ENCODE measurements at places on chromosomes 12 and 14.

- DNase-seq, result peak; percentile 2
These were observed 27.2 kb downstream of the NOC4L start for GRCh38 chr12:132171293-132171967.

DNA sequence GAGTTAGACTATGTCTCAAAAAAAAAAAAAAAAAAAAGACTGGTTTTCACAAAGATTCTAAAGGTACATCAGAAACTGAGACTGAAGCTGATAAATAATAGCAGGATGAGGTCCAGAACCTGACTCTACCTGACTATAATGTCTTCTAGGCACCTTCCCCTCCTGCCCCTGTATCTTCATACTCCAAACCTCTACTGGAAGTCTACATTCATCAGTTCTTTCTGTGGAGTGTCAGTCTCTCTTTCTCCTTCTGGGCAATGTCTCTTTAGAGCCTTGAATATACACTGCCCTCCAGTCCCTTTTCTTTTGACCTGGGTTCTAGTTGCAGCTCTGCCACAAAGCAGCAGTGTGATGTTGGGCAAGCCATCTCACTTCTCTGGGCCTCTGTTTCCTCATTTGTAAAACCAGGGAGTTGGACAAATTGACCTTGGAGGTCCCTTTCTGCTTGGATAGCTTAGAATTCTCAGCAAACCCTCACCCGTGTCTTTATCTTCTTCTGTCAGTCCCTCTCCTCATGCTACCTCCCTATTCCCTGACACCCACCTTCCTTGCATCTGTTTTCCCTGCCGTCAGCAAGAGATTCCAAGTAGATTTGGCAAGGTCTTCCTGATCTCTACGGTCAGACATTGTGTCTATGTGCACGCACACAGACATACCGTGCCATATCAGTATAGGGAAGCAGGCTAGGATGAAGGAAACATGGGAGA is 4.3 kb downstream of the NFE2 start:
- no peak for DNase-seq

GRCh38 chr14:92680781-92681650 is 67.4 kb downstream of the LGMN start:
- peak; percentile 65 for DNase-seq

DNA sequence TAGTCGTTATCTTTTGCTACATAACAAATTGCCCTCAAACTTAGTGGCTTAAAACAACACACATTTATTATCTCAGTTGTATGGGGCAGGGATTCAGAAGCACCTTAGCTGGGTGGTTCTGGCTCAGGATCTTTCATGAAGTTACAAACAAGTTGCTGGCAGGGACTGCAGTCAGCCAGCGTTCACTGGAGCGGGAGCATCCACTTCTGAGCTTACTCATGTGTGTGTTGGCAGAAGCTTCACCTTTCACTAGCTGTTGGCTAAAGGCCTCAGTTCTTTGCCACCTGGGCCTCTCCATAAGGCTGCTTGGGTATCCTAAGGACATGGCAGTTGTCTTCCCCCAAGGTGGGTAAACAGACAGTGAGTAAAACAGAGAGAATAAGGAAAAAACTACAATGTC is 365.7 kb downstream of the RPS29 start:
- no peak for DNase-seq

DNA sequence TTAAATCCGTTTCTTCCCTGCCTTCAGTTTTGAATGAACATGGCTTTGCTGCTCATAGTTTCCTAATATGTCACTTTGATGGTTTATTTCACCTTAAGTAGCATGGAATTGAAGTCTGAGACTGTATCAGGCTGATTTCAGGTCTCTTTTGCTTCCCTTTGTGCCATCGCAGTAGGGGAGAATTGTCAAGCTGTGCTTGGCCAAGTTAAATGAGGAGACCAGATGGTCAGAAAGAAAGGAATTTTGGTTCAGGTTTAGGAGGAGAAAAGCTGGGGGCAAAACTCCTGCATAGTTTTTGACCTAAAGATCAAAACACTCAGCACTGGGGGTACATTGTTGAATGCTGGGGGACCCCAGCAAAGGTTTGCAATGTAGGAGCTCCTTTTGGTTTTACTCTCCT is 398.4 kb downstream of the NUAK1 start:
- no peak for DNase-seq

DNA sequence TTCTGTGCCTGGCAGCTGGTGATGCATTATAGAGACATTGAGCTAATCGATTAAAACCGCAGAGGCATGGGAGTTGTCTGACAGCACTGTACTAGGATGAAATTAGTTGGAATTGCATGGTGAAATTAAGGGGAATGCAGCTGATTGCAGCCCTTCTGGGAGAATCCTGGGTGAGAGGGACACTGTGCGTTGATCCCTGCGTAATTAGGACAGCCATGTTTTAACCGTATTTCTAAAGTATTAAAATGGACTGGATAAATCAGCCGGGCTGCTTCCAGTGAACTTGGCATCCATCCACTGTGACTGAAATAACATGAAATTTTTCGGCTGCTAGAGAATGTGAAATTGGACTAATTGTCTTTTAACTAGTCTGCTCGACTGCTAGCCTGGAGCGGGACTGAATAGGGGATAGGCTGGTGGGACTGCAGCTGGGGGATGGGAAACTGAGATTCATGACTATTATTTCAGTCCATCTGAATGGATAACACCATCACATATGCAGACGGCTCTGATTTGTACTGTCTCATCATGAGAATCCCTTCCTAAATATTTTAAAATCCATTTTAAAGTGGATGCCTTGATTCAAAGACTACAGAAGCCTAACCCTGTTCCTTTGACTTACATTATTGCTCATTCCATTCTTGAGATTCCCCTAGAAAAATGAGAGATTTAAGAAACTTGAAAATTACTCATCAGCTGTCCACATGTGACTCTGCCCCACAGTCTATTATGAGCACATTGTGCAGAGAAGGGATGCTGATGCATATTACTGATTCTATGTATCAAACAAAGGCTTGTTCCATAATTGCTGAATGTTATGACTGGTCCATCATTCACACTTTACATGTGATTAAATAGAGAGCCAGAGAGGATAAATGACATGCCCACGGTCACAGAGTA is 343.9 kb downstream of the NPAS3 start:
- no peak for DNase-seq

DNA sequence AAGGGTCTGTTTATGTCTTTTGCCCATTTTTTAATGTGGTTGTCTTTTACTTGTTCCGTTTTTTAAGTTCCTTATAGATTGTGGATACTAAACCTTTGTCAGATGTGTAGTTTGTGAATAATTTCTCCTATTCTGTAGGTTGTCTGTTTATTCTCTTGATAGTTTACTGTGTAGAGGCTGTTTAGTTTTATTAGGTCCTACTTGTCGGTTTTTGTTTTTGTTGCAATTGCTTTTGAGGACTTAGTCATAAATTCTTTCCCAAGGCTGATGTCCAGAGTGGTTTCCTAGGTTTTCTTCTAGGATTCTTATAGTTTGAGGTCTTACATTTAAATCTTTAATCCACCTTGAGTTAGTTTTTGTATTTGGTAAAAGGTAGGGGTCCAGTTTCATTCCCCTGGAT is 33.9 kb downstream of the SLC39A9 start:
- DNase-seq, result no peak

DNA sequence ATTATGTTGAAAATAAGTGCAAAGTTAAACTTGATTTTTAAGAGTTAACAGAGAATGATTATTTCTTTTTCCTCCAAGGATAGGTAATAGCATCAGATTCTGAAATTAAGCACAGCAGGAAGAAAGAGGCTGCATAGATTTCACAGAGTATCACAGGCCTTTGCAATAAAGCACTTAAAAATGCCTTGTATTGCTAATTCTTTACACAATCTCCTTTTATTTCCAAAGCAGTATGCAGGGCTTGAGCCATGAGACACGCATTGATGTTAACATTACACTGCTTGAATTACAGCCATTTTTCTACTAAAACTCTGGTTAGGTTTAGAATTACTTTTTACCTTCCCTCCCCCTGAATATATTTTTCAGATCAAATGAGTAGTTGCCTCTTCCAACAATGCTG is 398.3 kb downstream of the BCAT1 start:
- no peak for DNase-seq

DNA sequence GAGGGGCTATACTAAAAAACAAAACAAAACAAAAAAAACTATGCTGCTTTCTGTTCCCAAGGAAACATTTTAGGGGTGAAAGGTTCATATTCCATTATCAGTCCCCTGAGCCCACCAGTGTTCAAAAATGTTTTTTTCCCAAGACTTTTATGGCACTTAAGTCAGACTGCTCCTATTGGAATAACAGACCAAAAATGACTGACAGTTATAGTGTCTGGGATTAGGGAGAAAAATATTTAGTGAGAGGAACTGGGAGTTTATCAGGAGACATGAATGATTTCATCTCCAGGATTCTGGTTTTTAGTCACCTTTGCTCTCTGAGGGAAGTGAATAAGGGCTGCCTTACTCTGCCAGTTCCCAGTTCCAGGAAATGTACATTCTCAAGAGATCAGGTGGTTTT is 68.0 kb downstream of the PDE3A start:
- DNase-seq, result no peak

DNA sequence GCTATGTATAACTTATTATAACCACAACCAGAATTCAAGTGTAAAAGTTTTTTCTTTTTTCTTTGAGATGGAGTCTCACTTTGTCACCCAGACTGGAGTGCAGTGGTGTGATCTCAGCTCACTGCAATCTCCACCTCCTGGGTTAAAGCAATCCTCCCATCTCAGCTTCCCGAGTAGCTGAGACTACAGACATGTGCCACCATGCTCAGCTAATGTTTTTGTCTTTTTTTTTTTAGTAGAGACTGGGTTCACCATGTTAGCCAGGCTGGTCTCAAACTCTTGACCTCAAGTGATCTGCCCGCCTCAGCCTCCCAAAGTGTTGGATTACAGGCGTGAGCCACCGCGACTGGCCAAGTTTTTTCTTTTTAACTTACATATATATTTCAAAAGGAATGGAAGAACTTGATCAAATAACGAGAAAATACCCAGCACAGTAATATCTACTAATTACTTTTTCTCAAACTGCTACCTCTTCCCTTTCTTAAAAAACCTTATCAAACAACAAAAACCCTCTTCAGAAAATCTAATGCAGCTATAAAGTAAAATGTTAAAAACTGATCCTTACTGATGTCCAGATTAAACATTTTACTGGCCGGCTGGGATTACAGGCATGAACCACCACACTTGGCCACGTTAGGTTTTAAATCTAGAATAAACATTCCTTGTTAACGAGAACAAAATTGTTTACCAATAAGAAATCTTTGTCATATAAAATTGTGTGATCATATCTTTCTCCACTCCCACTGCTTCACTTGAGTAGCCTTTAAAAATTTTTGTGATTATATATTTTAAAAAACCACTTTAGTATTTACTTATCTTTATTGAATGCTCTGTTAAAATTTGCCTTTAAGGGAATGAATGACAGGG is 41.3 kb upstream of the WDR89 start:
- DNase-seq, result no peak

- DNase-seq, result no peak
These were observed 2.6 kb downstream of the SDR39U1 start for GRCh38 chr14:24439830-24440605.

DNA sequence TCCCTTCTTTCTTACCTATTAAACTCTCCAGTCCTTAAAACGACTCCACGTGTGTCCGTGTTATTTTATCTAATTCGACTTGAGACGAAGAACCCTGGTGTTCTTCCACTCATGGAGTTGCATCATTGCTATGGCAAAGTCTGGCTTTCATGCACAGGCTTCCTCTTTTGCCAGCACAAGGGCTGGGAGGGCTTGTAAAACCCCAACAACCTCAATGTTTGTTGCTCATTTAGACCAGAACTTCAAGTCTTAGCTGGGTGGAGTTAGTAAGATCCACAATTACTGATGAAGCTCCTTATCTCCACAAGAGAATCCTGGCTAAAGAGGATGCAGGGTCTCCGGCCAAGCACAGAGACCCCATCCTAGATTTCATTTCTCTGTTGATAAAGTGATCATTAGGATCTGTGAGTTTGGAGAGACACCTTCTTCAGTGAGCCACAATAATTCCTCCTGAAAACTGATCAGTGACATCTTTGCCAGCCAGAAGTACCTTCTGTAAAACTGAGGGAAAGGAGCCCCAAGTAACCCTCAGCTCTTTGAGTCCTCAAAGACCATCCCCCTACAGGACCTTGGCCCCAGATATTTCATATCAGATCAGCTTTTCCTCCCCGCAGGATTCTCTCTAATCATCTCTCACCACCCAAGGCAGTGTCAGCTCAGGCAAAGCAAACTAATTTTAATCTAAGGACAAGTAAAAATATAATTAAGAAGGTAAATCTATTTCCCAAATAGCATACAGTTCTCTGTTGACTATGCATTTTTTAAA is 514.6 kb downstream of the FUT8 start:
- no peak for DNase-seq

- no peak for DNase-seq
These were observed 22.8 kb upstream of the KLHDC2 start for GRCh38 chr14:49745191-49745590.

DNA sequence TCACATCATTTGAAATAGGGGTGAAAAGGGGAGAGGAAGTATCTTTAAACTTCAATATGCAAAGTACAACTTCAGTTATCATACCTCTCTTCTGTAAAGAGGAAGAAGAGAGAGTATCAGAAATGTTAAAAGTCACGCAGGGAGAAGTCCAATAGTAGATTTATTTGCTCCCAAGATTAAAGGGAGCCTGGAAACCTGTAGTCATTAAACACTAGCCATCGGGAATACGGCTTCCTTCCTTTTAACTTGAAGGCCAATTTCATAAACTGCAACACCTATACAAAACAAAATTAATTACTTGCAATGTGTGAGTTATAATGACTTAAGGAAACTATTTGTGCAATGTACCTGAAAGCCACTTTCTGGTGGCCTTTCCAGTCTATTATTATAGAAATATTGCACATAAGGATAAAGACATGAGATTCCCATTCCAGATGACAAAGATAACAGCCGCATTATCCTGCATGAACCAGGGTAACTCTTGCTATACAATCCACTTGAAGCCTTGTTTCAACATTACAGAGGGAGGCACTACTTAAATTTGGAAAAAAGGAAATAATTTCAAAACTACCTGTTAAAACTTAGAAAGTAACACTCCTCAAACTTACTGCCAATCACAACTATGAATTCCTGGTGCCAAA is 4.6 kb downstream of the BTG1 start:
- DNase-seq, result no peak

DNA sequence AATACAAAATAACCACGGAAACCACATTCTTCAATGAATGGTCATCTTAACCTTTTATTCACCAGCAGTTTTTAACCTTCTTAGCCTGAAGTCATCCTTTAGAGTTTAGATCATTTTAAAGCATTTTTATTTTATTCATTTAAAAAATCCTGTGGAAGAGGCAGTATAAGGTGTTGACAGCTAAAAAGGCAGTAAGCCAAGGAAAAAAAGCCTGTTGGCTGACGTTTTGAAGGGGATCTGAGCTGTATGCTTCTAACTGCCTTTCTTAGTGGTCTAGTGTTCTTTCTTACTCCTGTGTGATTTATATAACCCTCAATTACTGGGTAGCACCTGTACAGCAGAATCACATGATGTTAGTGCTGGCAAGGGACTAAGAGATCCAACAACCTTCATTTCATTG is 438.3 kb upstream of the SEL1L start:
- no peak for DNase-seq

GRCh38 chr12:2489275-2489674 is 305.5 kb upstream of the FKBP4 start:
- DNase-seq, result no peak

Measured in posterior cingulate gyrus (tissue), 11 donors.